ENCODE measurements at places on chromosomes 13 and 19.

DNA sequence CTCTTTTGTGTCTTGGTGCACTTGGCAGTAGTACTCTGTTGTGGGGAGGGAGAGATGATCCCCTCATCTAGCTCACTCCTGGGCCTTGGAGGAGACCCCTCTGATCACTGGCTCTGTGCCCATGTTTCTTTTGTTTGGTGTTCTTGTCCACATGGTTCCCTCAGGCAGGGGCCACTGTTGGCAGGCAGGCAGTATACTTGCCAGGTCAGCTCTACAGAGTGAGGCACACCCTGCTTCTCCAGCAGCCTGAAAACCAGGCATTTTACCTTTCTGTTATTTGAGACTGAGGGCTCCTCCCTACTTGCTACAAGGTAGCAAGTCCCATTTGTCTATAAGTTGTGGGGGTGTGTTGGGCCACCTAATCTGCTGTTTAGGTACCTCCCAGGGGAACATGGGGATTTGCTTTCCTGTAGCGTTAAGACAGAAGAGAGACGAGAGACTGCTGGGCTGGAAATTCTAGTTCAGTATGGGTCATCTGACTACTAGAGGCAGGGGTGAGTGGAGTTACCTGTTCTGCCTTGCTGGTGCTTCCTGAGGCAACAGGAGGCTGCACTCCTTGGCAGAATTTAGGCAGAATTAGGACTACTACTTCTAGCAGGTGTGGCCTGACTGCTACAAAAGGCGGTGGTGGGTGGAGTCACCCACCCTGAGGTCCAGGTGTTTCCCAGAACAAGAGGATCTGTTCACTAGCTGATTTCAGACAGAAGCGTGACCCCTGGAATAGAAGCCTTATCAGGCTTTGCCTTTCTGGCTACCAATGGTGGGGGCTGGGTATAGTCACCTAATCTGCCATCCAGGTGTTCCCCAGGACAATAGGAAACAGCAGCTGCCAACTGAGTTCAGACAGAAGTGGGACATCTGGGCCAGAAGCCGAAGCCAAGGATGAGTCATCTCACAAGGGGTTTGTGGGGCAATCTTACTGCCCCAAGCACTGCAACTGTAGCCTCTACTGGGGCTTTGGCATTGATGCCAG, 843.0 kb upstream of the ATXN8OS start:
- no peak for DNase-seq

- no peak for DNase-seq
These were observed 7.2 kb downstream of the IGFL2 start for GRCh38 chr19:46155237-46155636.

- no peak for DNase-seq
These were observed 142.4 kb downstream of the MYCBP2 start for GRCh38 chr13:77184455-77184854.

- no peak for DNase-seq
These were observed 3.4 kb downstream of the BSG start for GRCh38 chr19:575527-576506.

DNA sequence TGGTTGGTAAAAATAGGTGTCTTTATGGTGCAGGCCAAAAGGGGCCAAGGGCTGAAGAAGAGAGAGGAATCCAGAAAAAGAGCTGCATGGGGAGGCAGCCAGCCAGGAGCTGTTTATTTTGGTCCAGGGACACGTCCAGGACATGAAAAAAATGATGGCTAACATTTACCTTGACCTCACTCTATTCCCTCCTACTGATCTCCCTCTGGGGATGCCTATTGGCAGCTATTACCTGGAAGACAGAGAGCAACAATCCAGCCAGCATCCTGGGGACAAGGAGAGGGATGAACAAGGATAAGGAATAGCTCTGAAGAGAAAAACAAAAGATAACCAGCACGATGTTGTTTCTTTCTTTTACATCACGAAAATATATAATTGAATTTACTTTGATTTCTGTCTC, 1599.6 kb downstream of the SLITRK5 start:
- DNase-seq: no peak

GRCh38 chr13:35851356-35851755, 279.8 kb downstream of the DCLK1 start:
- no peak for DNase-seq

- no peak for DNase-seq
These were observed 42.6 kb downstream of the EFNB2 start for GRCh38 chr13:106492588-106493475.

- DNase-seq: no peak
These were observed 343.8 kb downstream of the MZT1 start for GRCh38 chr13:72383646-72384045.

DNA sequence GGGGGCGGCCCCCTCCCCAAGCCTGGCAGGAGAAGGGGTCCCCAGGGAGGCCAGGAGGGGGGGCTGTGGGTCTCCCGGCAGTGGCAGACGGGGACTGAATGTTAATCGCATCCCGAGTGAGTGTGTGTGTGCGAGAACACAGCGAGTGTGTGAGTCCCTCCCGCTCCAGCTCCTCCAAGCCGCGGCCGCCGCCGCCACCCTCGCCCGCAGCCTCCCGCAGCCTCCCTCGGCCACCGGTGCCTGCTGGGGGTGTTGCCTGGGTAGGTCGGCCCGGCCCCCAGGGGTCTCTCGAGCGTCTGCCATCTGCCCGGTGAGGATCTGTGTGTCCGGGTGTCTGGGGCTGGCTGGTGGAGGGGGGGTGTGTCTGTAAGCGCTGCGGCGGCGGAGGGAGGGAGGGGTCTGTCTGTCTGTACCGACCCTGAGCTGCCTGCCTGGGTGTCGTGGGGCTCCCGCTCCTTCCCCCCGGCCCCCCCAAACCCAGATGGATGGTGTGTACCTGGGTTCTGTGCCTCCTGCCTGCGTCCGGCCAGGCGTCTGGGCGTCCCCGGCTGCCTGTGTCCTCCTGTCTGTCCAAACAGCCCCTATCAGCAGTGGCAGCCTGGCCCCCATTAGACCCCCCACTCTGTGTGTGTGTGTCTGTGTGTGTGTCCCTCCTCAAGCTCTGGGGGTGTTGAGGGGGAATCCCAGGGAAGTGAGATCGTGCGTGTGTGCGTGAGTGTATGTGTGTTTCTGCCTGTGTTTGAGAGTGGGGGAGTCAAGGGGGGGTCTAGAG, at the start of gene GRIN2D:
GRIN2D (plus strand) TSS at position 110 of the 772 bp plus-strand sequence. CDS start 4,725 bp downstream, outside the sequence.
- no peak for DNase-seq

- DNase-seq: no peak
These were observed 1525.9 kb upstream of the SLC10A2 start for GRCh38 chr13:104592127-104592526.

DNA sequence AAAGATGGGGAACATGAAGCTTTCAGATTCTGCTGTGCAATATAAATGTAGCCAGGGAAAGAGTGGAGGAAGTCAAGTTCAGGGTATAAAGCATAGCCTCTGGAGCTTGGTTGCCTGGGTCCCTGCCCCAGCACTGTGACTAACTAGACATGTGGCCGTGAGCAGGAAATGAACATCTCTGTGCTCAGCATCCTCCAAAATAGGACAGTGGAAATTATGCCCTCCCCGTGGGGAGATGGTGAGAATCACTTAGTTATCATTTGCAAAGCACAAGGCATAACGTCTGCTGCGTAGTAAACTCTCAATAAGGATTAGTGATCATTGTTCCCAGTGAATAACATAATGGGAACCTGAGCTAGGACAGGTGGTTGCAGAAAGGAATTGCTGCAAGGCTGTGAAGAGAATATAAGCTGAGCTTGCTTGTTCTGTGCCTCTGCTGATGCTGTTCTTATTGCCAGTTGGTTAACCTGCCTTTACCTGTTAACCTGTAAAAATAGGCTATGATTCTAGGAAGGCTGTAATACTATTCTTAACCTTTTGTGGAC, 441.0 kb downstream of the COG6 start:
- peak; percentile 55 for DNase-seq

DNA sequence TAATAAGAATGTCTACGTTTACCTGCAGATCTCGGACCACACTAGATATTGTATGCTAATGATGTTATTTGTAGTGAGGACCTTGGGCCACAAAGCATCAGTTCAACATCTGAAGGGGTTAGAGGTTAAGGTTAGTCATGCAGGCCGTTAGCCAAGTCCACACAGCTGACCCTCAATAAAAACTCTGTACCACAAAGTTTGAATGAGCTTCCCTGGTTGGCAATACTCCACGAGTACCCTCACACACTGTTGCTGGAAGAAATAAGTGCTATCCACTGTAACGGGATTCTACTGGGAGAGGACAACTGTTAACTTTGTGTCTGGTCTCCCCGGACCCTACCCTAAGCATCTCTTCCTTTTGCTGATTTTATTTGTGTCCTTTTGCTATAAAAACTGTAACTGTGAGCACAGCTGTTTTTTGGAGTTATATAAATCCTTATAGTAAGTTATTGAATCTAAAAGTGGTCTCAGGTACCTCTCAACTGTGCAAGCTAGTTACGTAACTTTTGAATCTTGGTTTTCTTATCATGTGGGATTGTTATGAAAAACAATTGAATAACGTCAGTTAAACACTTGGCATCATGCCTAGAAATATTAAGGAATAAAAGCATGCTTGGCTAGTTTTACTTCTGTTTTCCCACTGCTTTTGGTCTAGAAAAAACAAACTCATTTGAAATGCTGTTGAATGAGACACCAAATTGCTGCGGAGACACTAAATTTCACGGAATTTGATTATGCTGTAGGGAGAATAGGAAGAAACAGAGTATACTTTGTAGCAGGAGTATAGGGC, 181.5 kb downstream of the DNAJC3 start:
- DNase-seq: no peak

GRCh38 chr19:58498316-58499020, 13.3 kb downstream of the SLC27A5 start:
- no peak for DNase-seq

DNA sequence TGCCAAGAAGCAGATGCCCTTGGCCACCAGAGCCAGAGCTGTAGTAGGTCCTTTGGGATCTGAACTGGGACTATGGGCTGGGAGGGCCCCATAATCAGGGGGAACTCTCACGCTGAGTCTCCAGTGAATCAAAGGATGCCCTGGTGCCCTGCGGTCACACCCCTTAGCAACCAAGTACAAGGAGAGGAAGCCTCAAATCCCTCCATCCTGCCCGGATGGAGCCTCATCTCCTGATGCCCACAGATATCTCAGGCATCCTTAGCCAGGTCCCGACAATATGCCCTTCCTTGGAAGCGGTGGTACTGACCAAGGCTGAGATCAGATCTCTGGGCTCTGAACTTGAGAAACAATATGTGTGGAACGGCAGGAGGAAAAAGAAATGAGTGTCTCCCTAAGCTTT, 1.7 kb downstream of the PLEKHA4 start:
- no peak for DNase-seq

DNA sequence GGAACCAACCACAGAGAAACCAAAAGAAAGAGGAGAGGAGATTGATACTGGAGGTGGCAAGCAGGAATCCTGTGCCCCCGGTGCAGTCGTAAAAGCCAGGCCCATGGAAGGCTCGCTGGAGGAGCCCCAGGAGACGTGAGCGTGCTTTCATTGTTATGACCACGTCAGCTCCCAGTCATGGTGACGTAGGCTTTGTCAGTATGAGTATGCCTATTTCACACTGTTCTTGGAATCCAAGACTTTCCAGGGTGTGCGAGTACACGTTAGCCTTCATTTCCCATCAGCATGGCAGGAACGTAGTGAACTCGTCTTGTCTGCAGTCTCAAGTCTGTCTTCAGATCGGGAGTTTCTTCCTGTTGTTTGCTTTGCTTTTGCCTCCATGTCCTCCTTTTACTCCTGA, 15.4 kb upstream of the CHAMP1 start:
- DNase-seq: no peak

GRCh38 chr13:45205124-45205523, 4.3 kb upstream of the KCTD4 start:
- DNase-seq: no peak

GRCh38 chr13:20403826-20404225, 121.8 kb downstream of the CRYL1 start:
- DNase-seq: no peak

DNA sequence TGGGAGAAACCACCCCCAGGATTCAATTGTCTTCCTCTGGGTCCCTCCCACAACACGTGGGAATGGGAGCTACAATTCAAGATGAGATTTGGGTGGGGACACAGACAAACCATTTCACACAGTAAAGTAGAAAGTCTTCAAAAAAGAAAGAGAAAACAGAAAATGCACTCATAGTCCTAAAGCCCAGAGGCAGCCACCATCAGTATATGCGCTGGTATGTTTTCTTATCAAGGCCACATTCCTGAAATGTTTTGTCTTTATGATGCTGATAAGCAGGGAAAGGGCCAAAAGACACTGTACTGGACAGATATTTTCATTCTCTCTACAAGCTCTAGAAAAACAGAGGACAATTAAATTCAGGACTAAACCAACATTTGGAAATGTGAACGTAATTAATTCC, 375.8 kb upstream of the TSHZ3 start:
- no peak for DNase-seq

GRCh38 chr19:8413629-8413995, 507 bp downstream of the MARCHF2 start:
- DNase-seq: no peak

GRCh38 chr19:32324631-32325285, 20.7 kb upstream of the ZNF507 start:
- DNase-seq: no peak

GRCh38 chr13:57631596-57632275, at the start of gene PCDH17:
PCDH17 (plus strand) TSS chr13:57631744; CDS start chr13:57632547, 803 bp downstream.
- no peak for DNase-seq

GRCh38 chr13:23754506-23754905, 134.7 kb downstream of the MIPEP start:
- peak; percentile 50 for DNase-seq

DNA sequence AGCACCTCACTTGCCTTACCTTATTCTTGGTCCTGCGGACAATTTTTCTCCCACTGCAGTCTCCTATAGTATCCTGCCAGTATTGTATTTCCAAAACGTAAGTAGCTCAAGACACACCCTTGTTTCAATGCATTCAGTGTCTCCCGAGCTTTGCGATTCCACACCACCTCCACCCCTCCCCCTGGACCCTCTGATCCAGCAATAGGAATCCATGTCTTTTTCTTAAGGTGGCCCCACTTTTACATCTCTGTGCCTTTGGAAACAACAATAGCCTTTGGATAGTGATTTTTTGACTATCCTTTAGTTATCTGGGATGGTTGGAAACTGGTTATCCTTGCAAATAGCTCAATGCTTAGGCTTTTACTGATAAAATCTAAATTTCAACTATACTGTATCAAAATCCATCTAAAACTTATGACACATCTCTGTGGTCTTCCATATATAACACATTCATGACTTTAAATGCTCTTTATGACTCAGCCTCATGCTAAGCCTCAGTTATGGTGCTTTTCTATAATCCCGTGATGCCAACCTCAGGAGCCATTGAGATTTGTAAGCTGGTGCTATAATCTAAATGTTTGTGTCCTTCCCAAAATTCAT, 27.1 kb downstream of the FAM216B start:
- DNase-seq: no peak

- no peak for DNase-seq
These were observed 40.7 kb downstream of the STARD13 start for GRCh38 chr13:33244907-33245287.

- DNase-seq: no peak
These were observed 15.4 kb upstream of the MED4 start for GRCh38 chr13:48110132-48110868.

Measured in CD4-positive, alpha-beta T cell treated with Interleukin-6 at 100 ng/mL for 8 hours (primary cell).